Stimulated activated CD4-positive, alpha-beta T cell treated with anti-CD3 and anti-CD28 coated beads, Interleukin-2, amount 100 ng/mL, for 4 hours (primary cell): ENCODE measurements at places on chromosomes 5 and 9.

GRCh38 chr9:118162716-118163115 lies 458.5 kb downstream of the TLR4 start:
- DNase-seq, result no peak

- peak; percentile 45 for DNase-seq
Observed at GRCh38 chr5:128084228-128085167, 932 bp downstream of the SLC12A2 start.

GRCh38 chr9:12819436-12820185 lies 44.8 kb downstream of the LURAP1L start:
- no peak for DNase-seq

GRCh38 chr9:19926774-19927173 lies 137.9 kb upstream of the SLC24A2 start:
- no peak for DNase-seq

DNA sequence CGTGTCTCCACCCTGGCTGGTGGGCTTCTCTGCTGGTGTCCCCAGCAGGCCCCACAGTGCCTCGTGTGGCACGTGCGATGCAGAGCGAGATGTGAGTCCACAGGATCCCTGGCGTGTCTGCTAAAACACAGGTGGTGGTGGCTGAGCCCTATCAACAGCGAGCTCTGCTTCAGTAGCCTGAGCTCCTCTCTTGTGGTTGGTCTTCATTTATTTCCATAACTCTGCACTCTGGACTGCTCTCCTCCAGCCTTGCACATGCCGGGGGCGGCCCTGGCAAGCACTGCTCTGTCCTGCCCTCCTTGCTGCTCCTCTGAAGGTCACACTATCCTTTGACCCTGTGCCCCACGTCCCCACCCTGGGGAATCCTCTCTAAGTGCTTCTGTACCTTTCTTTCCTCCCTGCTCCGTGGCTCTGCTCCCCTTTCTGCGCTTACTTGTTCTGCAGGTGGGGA lies 59.2 kb downstream of the NSUN2 start:
- no peak for DNase-seq

DNA sequence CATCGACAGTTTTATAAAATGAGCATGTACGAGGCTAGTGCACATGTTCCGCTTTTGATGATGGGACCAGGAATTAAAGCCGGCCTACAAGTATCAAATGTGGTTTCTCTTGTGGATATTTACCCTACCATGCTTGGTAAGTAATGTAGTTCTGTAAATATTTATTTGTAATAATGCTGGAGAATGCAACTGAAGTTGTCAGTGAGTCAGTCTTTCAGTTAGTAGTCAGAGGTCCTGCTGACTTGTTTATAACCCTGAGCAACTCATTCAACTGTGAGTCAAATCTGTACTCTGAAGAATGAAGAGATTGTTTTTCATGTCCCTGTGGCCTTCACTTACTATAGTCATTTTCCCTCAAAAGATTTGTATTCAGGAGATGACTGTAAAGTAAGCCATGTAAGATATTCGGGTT lies 28.4 kb upstream of the GPR150 start:
- DNase-seq, result no peak

DNA sequence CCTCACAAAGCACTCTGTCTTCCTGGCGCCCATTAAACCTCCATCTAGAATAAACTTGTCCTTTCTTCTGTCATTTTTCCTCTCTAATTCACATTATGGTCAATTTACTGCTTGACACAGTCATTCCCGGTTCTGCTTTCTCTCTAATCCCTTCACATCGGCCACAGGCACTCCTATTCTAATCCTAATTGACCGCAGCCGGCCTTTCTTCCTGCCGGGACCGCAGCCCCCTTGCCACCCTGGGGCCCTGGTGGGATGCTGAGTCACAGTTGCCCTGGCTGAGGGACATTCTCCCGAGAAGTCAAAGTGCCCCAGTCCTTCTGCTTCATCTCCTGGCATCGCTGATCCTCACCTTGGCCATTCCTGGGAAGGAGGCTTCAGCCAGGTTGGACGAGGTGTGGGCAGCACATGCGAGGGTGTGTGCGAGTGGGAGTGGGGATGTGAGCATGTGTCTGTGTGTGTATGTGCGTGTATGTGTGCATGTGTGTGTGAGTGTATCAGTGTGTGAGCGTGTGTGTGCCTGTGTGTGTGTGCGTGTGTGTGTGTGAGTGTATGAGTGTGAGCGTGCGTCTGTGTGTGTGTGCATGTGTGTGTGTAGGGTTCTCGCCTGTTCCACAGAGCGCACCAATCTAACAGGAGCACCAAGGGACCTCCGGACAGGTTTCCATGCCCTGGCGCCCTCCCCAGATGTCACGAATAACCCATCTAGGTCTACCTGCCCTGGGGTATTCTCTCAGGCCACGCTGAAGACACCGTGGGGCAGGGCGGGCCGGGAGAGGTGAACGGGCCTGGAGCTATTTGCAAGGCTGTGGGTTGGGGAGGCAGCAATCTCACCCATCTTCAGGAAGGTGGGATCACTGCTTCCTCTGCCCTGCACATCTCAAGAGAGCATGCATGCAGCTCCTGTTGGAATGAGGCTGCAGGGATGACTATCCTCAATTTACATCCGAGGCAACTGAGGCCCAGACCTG lies 191.2 kb downstream of the PAX5 start:
- no peak for DNase-seq

GRCh38 chr5:64619609-64620008 lies 70.7 kb upstream of the SHISAL2B start:
- DNase-seq, result no peak

- no peak for DNase-seq
Observed at GRCh38 chr9:20355022-20355421, 267.3 kb downstream of the MLLT3 start.

DNA sequence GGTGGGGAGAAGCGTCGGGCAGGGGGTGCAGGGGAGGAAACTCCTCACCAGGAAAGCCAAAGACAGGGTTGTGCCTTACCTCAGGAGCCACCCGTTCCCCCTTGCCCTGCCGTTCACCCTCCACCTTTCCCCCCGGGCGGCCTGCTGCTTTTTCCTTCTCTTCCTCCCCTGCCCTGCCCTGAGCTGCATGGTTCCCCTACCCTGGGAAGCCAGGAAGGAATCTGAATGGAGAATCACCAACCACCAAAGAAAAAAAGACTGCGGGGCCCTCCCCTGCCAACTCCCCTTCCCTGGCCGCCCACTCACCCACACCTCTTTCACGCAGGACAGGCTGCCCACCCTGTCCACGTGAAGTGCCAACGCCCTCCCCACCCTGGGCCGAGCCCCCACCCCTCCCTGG lies 820 bp upstream of the NFX1 start:
- no peak for DNase-seq

DNA sequence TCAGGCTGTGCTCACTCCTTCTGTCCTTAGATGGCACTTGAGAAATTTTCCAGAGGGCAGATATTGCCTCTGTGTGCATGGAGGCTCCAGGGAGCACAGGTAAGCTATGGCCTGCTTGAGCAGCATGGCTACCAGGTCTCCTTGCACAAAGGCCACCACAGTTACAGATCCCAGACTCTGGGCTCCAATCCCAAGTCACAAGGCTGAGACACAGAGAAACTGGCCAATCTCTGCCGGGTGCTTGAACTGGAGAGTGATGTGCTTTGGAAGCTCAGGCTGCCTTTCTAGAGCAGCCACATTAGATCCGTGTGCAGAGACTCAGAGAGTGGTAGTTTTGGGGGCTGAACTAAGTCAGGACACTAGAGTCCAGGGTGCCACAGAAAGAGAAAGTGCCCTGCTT lies 145.7 kb downstream of the SEMA6A start:
- no peak for DNase-seq

GRCh38 chr5:472076-472655 lies 29.2 kb downstream of the EXOC3 start:
- DNase-seq, result no peak

- no peak for DNase-seq
Observed at GRCh38 chr9:133950629-133951111, 41.5 kb downstream of the VAV2 start.

DNA sequence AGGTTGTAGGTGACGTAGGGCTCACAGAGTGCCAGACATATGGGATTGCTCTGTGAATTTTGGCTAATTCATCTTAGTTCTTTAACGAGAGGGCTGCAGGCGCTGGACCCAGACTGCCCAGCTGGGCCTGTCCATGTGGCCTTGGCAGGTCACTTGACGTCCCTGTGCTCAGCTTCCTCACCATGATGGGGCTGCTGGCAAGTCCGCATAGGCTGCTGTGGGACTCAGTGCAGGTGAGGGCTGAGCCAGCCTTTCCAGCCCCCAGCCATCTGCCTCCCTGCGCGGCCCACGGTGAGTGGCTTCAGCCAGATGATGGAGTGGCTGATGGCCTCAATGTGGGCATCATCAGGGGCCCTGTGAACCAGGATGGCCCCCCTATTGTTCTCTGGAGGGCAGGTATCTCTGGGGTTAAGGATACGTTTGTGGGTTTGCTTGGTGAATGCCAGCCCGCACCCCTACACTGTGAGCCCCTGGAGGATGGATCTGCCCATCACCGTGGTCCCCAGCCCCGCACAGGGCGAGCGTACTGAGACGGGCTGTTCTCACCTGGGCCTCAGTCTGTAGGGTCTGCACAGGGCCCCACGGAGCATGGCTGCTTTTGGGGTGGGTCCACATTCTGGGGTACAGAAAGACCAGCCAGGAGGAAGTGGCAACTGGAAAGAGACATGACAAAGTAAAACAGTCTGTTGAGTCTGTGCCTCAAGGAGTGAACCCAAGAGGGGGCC lies 3.7 kb downstream of the CARD19 start:
- DNase-seq, result no peak

GRCh38 chr5:83785176-83785668 lies 64.6 kb upstream of the HAPLN1 start:
- no peak for DNase-seq

- no peak for DNase-seq
Observed at GRCh38 chr5:150026682-150027172, 26.2 kb downstream of the HMGXB3 start.

DNA sequence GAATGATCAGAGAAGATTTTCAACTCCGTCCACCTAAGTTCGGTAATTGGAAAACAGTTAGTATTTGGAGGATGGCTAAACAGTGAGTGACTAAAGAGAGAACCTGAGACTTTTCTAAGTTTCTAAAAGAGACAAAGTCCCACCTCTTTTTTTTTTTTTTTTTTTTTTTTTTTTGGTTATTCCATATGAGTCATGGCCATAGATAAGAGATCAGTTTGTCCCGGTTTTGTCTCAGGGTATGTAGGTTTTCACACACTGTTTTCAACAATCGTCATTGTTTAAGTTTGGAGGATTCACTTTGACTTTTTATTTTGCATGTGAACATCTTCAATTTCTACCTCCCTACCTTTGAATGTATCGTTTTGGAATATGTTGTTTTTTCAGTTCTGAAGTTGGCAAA lies 85.9 kb downstream of the NTRK2 start:
- no peak for DNase-seq

- no peak for DNase-seq
Observed at GRCh38 chr9:69380811-69381210, 55.8 kb downstream of the ENTREP1 start.

- DNase-seq, result no peak
Observed at GRCh38 chr5:143635888-143636287, 176.1 kb upstream of the HMHB1 start.

DNA sequence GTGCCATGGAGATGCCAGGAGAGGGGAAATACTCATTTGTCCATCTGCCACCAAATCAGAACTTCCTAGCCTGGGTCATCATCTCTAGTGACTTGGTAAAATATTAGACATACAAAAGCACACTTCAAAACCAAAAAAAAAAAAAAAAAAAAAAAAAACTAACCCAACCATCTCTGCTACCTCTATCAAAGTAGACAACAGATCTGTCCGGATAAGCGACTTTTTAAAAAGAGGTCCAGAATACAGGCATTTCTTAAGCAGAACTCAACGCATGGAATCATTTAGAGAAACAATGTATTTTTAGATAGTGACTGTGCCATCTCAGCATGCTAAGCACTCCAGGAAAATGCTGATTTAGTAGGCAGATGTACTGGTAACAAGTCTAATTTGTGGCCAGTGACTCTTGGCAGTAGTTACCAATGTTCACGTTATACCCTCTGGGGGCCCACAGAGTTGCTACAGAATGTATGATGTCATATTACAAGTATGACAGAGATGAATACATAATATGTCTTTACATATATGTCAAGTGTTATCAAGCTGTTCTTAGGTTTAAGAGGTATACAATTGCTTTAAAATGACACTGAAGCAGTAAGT lies 107.8 kb downstream of the SMIM23 start:
- DNase-seq, result no peak

DNA sequence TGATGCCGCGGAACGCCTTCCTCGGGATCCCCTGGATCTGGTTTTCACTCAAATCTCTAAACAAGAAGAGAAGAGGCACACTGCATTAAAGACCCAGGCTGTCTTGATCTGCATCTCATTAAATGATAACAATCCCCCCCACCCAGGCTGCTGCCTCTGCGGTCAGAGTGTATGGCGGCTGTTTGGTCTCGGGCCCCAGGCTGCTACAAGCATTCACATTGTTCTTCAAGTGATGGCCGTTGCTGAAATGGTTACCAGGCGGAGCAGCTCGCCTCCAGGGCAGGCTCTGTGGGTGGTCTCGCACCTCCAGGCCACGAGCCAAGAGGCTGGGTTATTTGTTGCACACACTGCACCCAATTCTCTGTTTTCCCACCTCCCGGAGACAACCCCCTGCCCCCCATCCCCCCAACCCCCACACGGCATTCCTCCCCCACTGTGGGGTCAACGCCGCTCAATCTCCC lies 304.1 kb upstream of the PANK3 start:
- no peak for DNase-seq

DNA sequence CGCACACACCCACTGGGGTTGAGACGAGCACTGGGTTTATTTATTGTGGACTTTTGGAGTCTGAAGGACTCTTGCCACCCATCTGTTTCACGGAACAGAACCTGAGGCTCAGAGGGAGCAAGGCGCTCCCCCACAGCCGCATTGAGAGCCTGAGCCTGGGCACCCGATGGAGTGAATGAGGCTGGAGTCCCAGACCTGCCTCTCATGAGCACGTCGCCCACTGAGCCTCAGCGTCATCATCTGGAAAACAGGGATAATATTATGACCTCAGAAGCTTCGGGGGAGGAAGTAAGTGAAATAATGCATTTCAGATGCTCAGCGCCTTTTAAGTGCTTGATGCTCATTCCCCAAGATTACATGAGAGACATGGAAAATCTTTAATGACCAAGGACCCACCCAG lies 5.5 kb downstream of the NEK6 start:
- no peak for DNase-seq

DNA sequence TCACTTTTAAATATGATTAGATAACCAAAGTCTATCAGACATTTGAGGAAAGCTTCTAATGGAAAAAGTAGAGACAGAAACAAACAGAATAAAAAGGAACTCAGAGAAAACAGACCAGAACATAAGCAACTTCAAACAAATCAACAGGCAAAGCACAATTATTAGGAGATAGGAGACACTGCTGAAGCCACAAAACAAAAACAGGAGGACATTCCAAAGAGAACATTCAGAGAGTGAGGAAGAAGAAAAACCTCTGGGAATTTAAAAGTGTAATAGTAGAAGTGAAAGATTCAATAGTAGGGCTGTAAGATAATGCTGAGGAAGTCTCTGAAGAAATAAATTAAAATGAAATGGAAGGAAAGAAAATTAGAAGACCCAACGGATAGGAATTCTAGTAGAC lies 83.2 kb upstream of the TBCA start:
- DNase-seq, result no peak
